ENCODE measurements at places on chromosomes 6 and 20.
A peak's percentile ranks its signal among the peaks of the same experiment; 100 is the strongest.

- DNase-seq: no peak
Observed at GRCh38 chr6:135935941-135936601, 84.6 kb downstream of the PDE7B start.

- no peak for DNase-seq
Observed at GRCh38 chr6:161265554-161265953, 8.3 kb downstream of the AGPAT4 start.

DNA sequence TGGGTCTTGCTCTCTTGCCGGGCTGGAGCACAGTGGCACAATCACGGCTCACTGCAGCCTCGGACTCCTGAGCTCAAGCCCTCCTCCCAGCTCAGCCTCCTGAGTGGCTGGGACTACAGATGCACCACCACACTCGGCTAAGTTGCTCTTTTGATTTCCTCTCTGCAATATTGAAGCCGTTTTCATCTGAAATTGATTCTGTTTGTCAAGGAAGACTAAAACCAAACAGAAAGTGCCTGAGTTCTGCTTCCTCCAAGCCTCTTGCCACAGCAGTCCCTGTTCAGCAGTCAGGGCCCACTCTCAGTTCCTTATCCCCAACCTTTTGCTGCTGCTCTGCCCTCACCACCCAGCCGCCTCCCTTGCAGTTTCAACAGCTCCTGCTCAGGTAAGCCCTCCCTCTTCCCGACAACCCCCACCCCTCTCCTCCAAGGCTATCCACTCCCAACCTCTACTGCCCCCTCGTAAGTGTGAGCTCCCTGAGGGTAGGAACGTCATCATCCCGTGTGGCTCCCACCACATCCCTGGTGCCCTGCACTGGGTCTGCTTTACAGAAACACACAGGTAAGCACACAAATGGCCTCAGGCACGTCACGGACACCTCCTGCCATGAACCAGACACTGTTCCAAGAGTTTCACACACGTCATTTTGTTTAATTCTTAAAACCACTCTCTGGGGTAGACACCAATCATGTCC is 70.7 kb upstream of the TAB2 start:
- DNase-seq: peak; percentile 32

GRCh38 chr6:167141667-167142432 is 15.9 kb downstream of the GPR31 start:
- peak; percentile 55 for DNase-seq

DNA sequence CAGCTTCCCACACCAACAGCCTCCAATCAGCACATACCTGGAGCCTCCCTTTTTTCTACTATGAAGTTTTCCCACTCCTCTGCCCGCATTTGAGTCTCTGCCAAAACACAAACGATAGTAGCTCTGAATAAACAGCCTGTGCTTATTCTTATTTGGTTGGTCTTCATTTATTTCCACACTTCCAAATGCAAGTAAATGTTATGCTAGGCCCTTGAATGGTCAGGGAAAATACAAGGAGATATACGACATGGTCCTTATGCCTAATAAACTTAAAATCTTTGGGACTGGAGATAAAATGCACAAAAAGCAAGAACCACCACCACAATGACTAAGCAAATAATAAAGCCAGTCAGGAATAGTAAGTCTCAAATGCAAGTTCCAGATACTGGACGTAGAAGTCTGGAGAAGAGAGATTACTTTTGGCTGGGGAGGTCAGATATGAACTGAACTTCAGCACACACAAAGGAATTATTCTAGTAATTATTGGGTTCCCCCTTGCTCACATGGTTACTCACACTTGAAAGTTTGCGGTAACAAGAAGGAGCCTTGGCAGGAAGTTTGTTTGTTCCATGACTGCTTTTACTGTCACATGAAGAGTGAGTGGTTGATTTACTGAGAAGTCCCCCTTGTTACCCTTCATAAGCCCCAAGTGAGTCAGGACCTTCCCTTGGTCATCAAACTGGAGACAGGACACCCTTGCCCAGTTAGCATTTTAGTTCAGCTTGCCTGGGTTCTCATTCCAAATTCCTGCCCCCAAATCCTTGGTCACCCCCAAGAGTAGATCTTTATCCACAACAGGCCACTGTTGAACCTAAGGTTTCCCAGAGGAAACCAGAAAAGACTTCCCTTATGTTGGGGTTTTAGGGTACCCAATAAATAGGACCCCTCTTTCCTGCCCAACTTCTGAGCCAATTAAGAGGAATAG is 511.2 kb upstream of the JARID2 start:
- DNase-seq: peak; percentile 94

Measured in hematopoietic multipotent progenitor cell (in vitro differentiated cells).